Hepatic stellate cell (primary cell): ENCODE measurements at places on chromosomes 5 and 9.

- no peak for DNase-seq
Observed at GRCh38 chr5:86971034-86971571, 296.6 kb upstream of the RASA1 start.

DNA sequence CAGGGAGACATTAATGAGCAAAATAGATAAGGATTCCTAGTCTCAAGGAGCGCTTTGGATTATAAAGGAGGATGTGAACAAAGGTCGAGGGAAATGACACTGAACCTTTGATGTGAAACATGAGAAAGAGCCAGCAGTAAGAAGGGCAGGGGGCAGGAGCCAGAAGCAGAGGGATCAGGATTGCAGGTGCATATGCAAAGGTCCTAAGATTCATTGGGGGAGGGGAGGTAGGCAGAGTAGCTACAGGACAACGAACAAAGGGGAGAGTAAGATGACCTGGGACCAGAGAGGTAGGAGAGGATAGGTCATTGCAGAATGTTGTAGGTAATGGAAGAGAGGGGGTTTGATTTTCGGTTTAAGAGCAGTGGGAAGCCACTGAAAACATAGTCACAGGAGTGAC lies 129.2 kb upstream of the TRPM3 start:
- no peak for DNase-seq

DNA sequence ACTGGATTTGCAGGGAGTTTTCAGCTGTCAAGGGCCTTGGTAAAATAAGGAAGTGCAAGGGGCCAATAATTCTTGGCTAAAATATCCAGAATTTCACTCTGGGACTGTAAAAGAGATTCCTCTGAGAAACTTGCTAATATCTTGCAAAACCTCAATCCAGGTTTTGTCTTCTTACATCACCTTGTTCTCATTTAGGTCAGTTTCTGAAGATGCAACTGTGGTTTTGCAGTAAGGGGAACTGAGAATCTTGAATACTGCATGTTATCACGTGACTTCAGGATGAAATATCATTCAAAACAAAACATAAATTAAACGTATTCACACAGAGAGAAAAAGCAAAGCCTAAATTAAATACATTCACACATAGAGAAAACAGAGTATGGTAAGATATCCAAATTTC lies 35.0 kb upstream of the RIC1 start:
- no peak for DNase-seq

GRCh38 chr9:97923529-97924108 lies 1.3 kb upstream of the TRMO start:
- DNase-seq: peak; percentile 41

DNA sequence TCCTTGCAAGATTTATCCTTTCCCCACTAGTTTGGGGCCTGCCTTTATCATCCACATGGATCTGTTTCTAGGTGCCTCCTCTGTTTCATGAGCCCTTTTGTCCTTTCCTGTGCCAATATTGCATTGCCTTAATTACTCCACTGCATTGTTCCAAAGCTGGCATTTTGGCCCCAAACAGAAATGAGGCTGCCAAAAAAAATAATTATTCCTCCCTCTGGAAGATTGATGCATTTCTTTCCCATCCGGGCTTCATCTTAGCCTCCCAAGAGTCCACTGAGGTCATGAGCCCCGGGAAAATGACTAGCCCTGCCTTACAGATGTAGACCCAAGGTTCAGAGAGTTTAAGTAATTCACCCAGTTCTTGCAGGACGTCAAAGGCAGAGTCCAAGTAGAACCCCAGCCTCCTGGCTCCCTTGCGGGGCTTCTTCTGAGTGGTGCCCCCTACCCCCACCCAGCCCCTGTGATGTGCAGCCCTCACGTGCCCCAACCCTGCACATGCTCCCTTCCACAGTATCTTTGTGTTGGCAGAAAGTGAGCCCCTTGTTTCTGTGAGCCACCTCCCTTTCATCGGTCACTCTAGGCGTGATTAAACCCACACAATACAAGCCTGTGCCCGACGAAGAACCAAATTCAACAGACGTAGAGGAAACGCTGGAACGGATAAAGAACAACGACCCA lies 62.1 kb downstream of the TMOD1 start:
- DNase-seq: no peak

DNA sequence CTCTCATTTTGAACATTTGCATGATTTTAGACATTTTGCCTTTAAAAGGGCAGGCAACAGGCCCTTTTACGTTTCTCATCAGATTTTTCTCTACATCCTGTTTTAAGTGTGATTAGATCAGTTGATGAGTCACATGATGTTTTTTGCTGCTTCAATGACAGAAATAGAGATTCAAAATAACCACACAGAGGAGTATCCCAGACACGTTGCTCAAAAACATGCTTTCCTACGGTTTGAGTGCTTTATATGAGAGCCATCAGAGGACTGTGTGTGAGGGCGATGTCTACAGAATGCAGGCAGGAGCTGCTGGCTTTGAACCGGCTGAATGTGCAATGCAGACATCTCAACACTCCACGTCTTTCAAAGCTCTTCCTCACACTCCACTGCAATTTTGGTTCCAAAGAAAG lies 42.1 kb downstream of the OTULIN start:
- DNase-seq: peak; percentile 83

- DNase-seq: peak; percentile 78
Observed at GRCh38 chr5:179342577-179342976, 2.7 kb downstream of the ADAMTS2 start.

GRCh38 chr9:32385152-32385884 lies 875 bp downstream of the ACO1 start:
- DNase-seq: no peak

DNA sequence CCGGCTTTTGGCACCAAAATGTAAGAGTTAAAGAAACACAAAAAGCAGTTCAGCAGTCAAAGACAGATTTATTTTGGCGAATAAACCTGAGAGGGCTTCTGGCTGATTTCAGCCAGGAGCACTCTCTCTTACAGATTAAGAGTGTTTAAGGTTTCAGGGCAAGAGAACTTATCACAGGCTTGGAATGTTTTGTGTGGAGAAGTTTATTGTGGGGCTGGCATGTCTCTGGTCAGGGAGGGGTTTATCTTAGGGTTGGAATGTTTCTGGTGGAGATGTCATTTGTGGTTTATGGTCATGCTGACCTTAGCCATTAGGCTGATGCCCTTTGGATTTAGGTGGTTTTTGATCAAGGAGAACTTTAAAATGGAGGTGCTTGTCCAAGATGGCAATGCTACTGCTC lies 622.3 kb upstream of the PTPRD start:
- DNase-seq: no peak

GRCh38 chr5:105587963-105588662 lies 2025.5 kb upstream of the NUDT12 start:
- DNase-seq: no peak

- no peak for DNase-seq
Observed at GRCh38 chr5:54932789-54933188, 52.6 kb downstream of the ESM1 start.
